ENCODE measurements at places on chromosomes 6 and 20. TPM values are rescaled to one million over a fixed set of nuclear protein-coding genes. Genes with fewer than 3 reads are reported as not detected.

RBPJL gene
- 0.26 TPM for total RNA-seq

MCCD1 gene
- not detected for total RNA-seq

NINL gene
- 20.8 TPM for total RNA-seq

GHRH gene
- total RNA-seq: not detected

POU5F1 gene
- total RNA-seq: 9.7 TPM

GTSF1L gene
- not detected for total RNA-seq

TSBP1 gene
- total RNA-seq: not detected

EPPIN gene
- total RNA-seq: not detected

LTB gene
- 4.9 TPM for total RNA-seq

MUCL3 gene
- total RNA-seq: 93.5 TPM

RPS6KA2 gene
- total RNA-seq: 36.1 TPM

CLIC5 gene
- 27.6 TPM for total RNA-seq

OR2B6 gene
- not detected for total RNA-seq

PHACTR1 gene
- total RNA-seq: 14.6 TPM

SLC17A3 gene
- total RNA-seq: 0.29 TPM

OR2J3 gene
- total RNA-seq: 0.06 TPM

KIF13A gene
- total RNA-seq: 43.0 TPM

FAXC gene
- 7.3 TPM for total RNA-seq

DLGAP4 gene
- 78.4 TPM for total RNA-seq

FAM209B gene
- total RNA-seq: 0.32 TPM

SPATS1 gene
- not detected for total RNA-seq

CCDC167 gene
- 12.9 TPM for total RNA-seq

RHAG gene
- total RNA-seq: 0.52 TPM

RGS17 gene
- total RNA-seq: 3.5 TPM

PPP1R16B gene
- total RNA-seq: 4.1 TPM

MED23 gene
- 30.6 TPM for total RNA-seq

EEF1E1 gene
- total RNA-seq: 11.6 TPM

CRISP2 gene
- total RNA-seq: 9.8 TPM

TRIM27 gene
- total RNA-seq: 42.4 TPM

SOX18 gene
- total RNA-seq: 30.1 TPM

COL20A1 gene
- 0.14 TPM for total RNA-seq

MYL9 gene
- 1,833 TPM for total RNA-seq

ZNF311 gene
- total RNA-seq: 2.8 TPM

MAS1 gene
- not detected for total RNA-seq

NRSN1 gene
- 0.12 TPM for total RNA-seq

BTN1A1 gene
- total RNA-seq: not detected

TRIM31 gene
- total RNA-seq: 3.1 TPM

MEI4 gene
- total RNA-seq: 0.17 TPM

GRM4 gene
- total RNA-seq: not detected

GNMT gene
- total RNA-seq: 0.52 TPM

REM1 gene
- 2.3 TPM for total RNA-seq

CLVS2 gene
- total RNA-seq: 0.06 TPM

DLL1 gene
- 13.0 TPM for total RNA-seq

STXBP5 gene
- total RNA-seq: 23.0 TPM

ARG1 gene
- total RNA-seq: 0.89 TPM

SLC12A5 gene
- total RNA-seq: 0.32 TPM

NT5E gene
- total RNA-seq: 64.9 TPM

HRH3 gene
- total RNA-seq: not detected
